ENCODE measurements at places on chromosomes 2 and 18.

DNA sequence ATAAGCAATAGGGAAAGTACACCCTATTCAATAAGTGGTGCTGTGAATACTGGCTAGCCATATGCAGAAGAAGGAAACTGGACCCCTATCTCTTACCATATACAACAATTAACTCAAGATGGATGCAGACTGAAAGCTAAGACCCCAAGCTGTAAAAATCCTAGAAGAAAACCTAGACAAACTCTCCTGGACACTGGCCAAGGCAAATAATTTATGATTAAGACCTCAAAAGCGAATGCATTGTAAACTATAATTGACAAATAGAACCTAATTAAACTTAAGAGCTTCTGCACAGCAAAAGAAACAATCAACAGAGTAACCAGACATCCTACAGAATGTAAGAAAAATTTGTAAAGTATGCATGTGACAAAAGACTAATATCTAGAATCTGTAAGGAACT is 41.1 kb upstream of the ASXL3 start:
- no peak for DNase-seq

- DNase-seq, result peak; percentile 56
Observed at GRCh38 chr2:173355132-173355865, 627 bp downstream of the CDCA7 start.

- DNase-seq, result no peak
Observed at GRCh38 chr2:150174971-150175421, 312.5 kb downstream of the RND3 start.

- no peak for DNase-seq
Observed at GRCh38 chr2:190149908-190150307, 87.4 kb upstream of the MSTN start.

DNA sequence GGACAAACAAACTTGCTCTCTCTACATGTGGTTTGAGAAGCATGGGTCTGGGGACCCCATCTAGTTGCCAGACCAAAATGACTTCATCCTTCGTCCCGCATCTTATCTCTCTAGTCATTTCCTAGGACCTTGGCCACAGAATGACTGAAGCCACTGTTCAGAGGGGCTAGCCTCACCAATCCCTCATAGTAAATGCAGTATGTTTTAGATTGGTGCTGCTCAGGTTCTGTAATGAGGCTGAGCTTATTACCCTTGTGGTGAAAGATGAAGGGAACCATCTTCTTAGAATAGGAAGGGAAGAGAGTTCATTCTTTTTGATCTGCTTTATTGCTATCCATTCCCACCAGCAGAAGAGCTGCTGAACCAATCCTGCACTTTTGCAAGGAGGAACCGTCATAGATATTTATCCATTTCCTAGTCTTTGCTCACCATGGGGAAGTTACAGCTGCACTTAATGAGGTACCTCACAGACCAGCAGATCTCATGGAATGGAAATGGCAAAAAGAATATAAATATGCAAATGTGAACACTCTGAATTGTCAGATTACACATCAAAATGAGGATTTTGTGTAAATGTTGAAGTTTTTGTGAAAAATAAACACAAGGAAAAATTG is 436.7 kb downstream of the LPIN1 start:
- no peak for DNase-seq

DNA sequence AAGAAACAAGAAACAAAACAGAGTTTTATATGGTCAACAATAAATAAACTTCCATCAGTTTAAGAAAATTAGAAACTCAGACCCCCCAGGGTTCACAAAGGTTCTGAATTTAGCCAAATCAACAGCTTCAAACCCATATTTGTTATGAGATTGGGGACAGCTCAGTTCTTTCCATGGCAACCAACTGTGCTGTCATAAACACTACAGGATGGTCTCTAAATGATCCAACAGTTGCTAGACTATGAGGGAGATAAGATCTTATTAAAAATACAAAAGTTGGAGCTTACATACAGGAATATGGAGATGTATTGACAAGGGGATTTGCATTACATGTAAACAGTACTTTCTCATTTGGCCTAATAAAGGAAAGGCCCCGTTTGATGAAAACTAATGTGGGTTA is 154.6 kb upstream of the CTAGE1 start:
- no peak for DNase-seq

GRCh38 chr2:57407772-57408201 is 638.8 kb upstream of the VRK2 start:
- no peak for DNase-seq

- DNase-seq, result no peak
Observed at GRCh38 chr2:101223814-101224231, 28.9 kb upstream of the CNOT11 start.

- no peak for DNase-seq
Observed at GRCh38 chr2:230444832-230445231, 28.8 kb downstream of the SP100 start.

DNA sequence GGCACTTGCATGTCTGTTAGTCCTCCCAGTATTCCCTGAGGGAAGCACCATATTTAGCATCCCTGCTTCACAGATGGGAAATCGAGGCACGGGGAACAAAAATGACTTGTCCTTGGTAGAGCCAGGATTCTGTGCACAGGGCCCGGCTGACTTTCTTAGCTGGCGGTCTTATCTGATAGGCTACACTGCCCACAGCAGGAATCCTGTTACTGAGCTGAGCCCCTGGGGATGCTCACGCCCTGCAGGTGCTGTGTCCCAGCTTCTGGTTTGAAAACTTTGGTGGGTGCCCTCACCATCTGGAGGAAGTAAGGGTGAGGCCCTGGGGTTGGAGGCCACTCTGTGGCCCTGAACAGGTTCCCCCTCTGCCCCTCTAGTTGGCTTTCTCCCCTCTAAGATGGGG is 68.4 kb upstream of the MCFD2 start:
- no peak for DNase-seq

DNA sequence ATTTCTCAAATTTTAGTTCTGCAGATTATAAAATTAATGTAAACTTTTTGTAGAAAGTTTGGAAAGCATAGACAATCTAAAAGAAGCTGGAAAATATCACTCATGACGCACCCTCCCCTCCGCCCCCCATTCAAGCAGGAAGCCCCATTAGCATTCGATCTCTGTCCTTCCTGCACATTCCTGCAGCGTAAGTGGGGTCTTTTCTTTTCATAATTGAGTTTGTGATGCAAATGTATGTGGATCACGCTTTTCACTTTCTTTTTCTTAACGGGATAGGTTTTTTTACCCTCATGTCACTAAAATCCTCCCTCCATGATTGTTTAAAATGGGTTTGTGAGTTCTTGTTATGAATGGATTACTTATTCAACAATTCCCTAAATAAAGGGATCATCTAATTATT is 181.7 kb upstream of the HDAC4 start:
- no peak for DNase-seq

GRCh38 chr2:152470861-152471854 is 136.2 kb downstream of the FMNL2 start:
- DNase-seq, result no peak

- peak; percentile 68 for DNase-seq
Observed at GRCh38 chr2:17752892-17753802, 463 bp downstream of the SMC6 start.

DNA sequence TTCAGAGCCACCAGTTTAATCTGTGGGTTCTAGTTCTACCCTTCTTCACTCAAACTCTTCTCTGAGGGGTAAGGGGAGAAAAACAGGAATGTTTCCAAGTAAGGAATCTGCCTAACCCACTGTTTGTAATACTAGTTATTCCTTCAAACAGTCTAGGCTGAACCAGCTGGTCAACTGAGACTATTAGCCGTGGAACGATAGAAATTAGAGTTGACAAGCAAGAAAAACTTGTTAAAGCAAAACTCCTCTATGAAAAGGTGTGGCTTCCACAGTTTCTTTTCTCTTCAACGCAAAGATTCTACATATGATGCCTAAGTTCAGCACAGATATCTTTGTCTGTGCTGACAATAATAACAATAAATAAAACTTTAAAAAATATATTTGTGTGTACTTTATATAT is 11.5 kb downstream of the PAIP2B start:
- DNase-seq, result no peak

- DNase-seq, result no peak
Observed at GRCh38 chr2:241242306-241242705, 53.8 kb downstream of the ANO7 start.

GRCh38 chr2:135212757-135213156 is 160.7 kb downstream of the RAB3GAP1 start:
- DNase-seq, result no peak

- no peak for DNase-seq
Observed at GRCh38 chr18:10750191-10751035, 224.6 kb downstream of the NAPG start.

GRCh38 chr2:106825161-106825560 is 60.8 kb downstream of the ST6GAL2 start:
- no peak for DNase-seq

DNA sequence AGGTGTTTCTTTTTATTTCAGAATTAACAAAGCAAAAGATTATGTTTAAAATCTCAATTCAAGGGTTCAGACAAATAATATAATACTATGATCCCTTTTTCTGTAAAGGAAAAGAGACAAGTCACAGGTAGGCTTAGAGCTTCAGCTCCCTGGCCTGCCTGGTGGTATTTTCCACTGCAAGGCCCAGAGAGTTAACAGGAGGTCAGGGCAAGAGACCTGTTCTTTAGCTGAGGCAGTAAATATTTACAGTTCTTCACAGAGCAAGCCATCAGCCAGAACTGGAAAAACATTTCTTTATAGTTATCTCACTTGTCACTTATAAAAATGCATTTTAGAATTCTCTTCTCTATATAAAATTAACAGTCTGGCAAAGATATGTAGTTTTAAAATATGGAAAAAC is 70.1 kb downstream of the EPG5 start:
- DNase-seq, result no peak

DNA sequence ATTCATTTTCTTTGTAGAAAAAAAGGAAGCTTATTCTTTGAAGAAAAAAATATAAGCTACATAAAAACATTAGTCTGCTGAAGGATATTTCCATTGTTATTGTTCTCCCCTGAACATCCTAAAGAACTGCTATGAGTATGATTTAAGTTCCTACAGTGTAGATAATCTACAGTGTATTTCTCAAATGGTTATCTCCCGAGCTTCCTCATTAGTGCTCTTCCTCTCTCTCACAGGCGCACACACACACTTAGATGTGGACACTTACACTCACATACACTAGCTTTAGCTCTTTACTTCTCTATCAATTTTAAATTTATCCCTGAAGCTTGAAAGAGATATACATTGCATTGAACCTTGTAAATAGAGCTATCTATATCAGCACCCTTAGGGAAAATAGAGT is 681.0 kb downstream of the KCNJ3 start:
- no peak for DNase-seq

- DNase-seq, result no peak
Observed at GRCh38 chr2:18268400-18268799, 292.1 kb downstream of the RDH14 start.

DNA sequence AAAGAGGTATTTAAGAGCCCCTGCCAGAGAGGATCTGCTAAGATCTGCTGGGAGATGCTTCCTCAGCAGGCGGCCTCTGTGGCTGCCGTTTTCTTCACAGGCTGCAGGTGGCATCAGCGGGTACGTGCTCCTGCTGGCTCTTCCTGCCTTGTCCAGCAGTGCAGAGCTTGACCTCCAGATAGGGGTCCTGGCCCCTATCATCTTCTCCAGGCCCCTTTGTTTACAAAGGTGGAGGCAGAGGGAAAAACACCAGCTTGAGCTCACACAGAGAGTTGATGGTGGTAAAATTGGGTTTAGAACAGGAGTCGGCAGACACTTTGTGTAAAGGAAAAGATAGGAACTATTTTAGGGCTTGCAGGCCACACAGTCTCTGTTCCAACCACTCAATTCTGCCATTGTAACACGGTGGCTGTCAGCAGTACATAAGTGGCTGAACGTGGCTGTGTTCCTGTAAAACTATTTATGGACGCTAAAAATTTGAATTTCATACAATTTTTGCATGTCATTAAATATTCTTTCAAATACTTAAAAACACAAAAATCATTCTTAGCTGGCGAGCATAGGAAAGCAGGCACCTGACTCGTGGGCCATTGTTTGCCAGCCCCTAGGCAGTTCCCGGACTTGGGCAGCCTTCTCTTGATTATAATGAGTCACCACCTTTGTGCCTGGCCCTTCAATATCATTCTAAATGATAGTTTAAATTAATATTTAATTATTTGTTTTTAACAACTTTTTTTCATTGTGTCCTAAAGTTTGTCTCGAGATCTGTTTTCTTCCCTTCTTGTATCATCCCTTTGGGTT is 98.2 kb upstream of the B3GNT7 start:
- DNase-seq, result peak; percentile 77

DNA sequence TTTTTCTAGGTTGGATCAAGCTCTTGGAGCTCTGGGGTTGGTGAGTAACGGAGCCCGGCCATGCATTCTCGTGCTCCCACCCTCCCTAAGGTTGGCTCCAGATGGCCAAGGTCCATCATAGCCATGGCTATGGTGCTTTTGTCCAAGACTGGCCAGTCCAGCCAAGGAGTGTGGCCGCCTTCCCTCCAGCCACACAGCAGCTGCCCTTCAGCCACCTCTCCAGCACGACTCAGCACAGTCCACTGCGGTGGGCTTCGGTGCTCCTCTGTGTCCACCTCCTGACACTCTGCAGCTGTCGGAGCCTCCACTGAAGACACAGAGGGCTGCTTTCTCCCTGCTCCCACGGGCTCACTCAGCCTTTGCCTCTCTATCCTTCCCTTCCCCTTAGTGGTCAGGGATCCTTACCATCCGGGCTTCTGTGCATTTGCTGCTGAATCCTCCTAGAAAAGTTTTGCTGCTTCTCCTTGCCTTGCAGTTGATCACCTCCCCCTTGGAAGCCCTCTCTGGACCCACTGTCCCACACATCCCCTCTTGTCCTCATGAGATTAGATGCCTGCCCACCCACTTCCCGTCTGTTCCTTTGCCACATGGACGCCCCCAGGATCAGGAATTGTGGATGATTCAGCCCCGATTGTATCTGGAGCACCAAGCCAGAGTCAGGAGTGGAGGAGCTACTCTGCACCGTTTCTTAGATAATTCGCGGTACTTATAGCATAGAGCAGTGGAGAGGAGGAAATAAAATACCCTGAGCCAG is 177.1 kb upstream of the COPS8 start:
- DNase-seq, result no peak

DNA sequence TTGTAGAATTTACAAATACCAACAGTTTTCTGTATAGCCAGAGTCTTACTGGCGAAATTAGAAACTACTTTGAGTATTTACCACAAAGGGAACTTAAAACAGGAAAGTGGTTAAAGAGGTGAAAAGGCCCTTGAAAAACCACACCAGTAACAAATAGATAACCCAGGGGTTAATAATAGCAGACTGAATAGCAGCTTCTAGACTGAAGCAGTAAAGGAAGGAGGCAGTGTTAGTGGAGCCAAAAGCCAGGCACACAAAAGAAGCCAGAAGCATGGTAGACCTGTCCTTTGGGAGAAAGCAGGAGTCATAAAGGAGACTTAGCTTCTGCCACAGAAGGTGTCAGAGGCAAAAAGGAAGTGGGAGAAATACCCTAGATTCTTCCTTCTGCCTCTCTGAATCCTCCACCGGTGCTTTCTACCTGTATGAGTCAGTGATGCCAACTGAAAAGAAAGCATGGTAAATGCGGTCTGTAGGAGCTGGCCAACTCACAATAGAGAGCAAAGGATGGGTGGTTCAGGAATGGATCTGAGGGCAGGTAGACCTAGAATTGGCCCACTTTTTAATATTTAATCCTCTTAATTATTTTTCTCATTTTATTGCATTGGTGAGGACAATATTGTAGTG is 97.3 kb downstream of the ARL6IP6 start:
- DNase-seq, result no peak

All from glutamatergic neuron (in vitro differentiated cells).